ENCODE measurements at places on chromosomes 5 and 9. TPM values are rescaled to one million over a fixed set of nuclear protein-coding genes. Genes with fewer than 3 reads are reported as not detected.

GRCh38 chr5:87231037-87231808 lies 36.5 kb upstream of the RASA1 start:
- DNase-seq, result peak; percentile 35
- H3K27me3 ChIP-seq, result no peaks in the 10 kb centered on the region
- H3K36me3 ChIP-seq, result no peaks in the 10 kb centered on the region
- H3K4me1 ChIP-seq, result peaks cover 8% of the 10 kb centered on the region
- no peak overlapping the region for H3K4me3 ChIP-seq

- no peaks in the 10 kb centered on the region for H3K36me3 ChIP-seq
- H3K27me3 ChIP-seq, result peaks cover 10% of the 10 kb centered on the region
- H3K27ac ChIP-seq, result no peak overlapping the region
- no peaks in the 10 kb centered on the region for H3K4me1 ChIP-seq
- no peak for DNase-seq
Observed at GRCh38 chr5:153865016-153865415, 173.7 kb downstream of the FAM114A2 start.

- H3K27ac ChIP-seq, result no peak overlapping the region
- peaks cover 24% of the 10 kb centered on the region for H3K27me3 ChIP-seq
- H3K4me1 ChIP-seq, result no peaks in the 10 kb centered on the region
Observed at GRCh38 chr5:2866662-2867372, 115.3 kb upstream of the IRX2 start.

INPP5E gene
- 10.7 TPM for total RNA-seq

ZDHHC11B gene
- total RNA-seq, result 0.40 TPM

DNA sequence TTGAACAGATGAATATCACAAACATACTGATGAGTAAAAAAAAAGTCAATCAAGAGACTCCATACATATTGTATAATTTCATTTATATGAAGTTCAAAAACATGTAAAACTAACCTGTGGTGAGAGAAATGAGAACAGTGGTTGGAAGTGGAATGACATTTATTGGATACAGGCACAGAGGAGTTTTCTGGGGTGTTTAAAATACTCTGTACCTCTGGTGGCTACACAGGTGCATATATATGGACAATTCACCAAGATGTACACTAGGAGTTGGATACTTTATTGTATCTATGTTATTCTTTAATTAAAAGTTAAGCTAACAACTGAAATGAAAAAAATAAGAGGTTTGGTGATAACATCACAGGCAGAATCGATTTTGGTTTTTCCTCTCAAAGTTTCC lies 14.1 kb downstream of the FOXD1 start:
- H3K4me3 ChIP-seq, result no peak overlapping the region
- no peaks in the 10 kb centered on the region for H3K27me3 ChIP-seq
- DNase-seq, result peak; percentile 23

FOXD4L4 gene
- not detected for total RNA-seq

GRCh38 chr9:84330246-84330645 lies 10.3 kb downstream of the SLC28A3 start:
- DNase-seq, result no peak
- no peak overlapping the region for H3K4me3 ChIP-seq
- peaks cover 19% of the 10 kb centered on the region for H3K4me1 ChIP-seq
- no peaks in the 10 kb centered on the region for H3K36me3 ChIP-seq
- H3K27ac ChIP-seq, result no peak overlapping the region
- no peaks in the 10 kb centered on the region for H3K27me3 ChIP-seq
